Retinal pigment epithelial cell (primary cell): ENCODE measurements at places on chromosomes 3 and 15.

GRCh38 chr3:62546266-62546665 lies 172.9 kb upstream of the FEZF2 start:
- no peak for DNase-seq

- no peak for DNase-seq
These were observed 143.7 kb upstream of the ZNF385D start for GRCh38 chr3:21894459-21895340.

- DNase-seq, result no peak
These were observed 1.6 kb upstream of the SIN3A start for GRCh38 chr15:75452865-75453702.

DNA sequence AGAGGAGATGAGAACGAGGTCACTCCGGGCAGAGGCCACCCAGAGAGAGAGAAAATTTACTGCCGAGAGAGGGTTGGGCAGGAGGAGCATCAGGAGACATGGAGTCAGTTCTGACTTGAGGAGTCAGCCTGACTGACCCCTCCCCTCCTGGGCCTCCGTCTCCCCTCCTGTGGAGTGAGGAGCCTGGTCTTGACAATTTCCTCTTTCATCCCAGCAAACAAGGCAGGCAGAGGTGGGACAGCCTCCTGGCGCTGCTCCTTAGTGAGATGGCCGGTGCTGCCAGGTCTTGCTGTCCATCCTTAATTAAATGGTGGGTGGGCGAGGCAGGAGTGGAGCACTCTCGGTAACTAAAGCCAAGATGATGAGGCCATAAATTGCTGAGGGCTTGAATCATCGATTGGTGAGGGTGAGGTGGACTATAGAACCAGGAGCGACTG lies 60.6 kb downstream of the CYP11A1 start:
- DNase-seq, result no peak

- no peak for DNase-seq
These were observed 11.8 kb upstream of the CYFIP1 start for GRCh38 chr15:22992024-22992326.

DNA sequence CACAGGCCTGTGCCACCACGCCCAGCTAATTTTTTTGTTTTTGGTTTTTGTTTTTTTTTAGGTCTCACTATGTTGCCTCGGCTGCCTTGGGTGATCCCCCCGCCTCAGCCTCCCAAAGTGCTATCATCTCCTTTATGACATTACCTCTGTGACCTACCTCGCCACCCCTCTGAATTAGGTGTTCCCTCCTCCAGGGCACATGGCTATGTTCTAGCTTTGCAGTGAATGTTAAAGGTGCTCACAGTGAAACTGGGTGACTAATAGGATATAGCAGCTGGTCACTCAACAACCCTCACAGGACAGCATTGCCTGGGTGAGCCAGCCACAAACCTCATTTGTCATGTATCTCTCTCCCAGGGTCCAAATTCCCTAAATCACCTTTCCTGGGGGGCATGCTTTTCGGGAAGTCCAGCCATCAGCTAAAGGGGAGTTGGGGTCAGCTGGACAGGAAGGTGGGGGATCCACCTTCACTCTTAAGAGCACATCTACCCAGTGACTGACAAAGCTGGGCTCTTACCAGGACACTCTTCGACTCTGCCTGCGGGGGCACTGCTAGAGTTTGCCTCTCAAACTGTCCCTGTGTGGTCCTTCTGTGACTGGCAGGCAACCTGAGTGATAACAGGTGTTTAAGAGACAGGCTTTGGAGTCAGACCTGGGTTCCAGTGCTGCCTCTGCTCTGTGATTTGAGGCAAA lies 1.6 kb upstream of the TTLL3 start:
- DNase-seq, result no peak

GRCh38 chr15:41438206-41438605 lies 21.3 kb downstream of the RTF1 start:
- no peak for DNase-seq

- no peak for DNase-seq
These were observed 105.9 kb upstream of the NEDD4 start for GRCh38 chr15:56099311-56099710.

DNA sequence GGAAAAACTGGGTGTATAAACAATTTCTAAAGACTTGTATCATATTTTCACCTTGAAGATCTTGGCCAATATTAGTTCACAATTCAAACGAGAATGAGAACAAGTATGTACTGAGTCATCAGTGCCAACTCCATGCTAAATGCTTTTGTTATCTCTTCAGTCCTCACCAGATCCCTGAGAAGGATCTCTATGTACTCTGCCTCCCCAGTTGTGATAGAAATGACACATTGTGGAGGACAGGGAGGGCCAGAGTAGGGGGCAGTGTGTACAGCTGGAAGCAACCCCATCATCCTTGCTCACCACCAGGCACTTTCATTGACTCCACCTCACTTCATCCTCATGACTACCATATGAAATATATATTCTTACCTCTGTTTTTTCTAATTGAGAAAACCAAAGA lies 353.7 kb upstream of the SOX2 start:
- no peak for DNase-seq

- DNase-seq, result no peak
These were observed 80.4 kb downstream of the IQSEC1 start for GRCh38 chr3:12992629-12993516.

DNA sequence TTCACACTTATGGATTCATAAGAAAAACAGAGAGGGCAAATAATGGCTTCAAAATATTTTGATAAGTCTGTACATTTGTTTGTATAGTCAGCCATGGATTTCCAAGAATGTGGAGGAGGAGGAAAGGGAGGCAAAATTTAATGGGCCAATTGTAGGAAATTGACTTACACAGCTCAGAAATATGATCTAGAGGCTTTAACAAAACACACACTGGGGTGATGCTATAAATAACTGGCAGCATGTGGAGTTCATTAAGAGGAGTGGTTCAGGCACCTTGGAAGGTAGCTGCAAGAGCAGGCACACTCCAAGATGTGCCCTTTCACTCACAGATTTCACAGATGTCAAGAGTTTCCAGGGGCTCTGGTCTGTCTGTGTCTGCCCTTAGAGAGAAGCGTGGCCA lies 193.4 kb upstream of the RASGRP1 start:
- DNase-seq, result no peak

- no peak for DNase-seq
These were observed 22.8 kb downstream of the ESYT3 start for GRCh38 chr3:138456961-138457862.

GRCh38 chr3:190746531-190746930 lies 116.0 kb downstream of the GMNC start:
- DNase-seq, result no peak

GRCh38 chr3:34360713-34361112 lies 562.3 kb downstream of the PDCD6IP start:
- DNase-seq, result no peak

GRCh38 chr15:76663529-76663928 lies 241.6 kb downstream of the SCAPER start:
- DNase-seq, result no peak

DNA sequence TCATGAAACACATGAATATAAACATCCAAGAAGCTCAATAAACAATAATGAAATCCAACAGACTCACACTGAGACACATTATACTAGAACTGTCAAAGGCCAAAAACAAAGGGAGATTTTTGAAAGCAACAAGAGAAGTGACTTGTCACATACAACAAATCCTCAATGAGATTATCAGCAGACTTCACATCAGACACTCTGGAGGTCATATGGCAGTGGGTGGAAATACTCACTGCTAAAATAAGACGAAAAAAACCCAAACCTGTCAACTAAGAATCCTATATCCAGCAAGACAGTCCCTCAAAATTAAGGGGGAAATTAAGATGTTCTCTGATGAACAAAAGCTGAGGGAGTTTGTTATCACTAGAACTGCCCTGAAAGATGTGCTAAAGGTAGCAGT lies 125.4 kb upstream of the MELTF start:
- no peak for DNase-seq

DNA sequence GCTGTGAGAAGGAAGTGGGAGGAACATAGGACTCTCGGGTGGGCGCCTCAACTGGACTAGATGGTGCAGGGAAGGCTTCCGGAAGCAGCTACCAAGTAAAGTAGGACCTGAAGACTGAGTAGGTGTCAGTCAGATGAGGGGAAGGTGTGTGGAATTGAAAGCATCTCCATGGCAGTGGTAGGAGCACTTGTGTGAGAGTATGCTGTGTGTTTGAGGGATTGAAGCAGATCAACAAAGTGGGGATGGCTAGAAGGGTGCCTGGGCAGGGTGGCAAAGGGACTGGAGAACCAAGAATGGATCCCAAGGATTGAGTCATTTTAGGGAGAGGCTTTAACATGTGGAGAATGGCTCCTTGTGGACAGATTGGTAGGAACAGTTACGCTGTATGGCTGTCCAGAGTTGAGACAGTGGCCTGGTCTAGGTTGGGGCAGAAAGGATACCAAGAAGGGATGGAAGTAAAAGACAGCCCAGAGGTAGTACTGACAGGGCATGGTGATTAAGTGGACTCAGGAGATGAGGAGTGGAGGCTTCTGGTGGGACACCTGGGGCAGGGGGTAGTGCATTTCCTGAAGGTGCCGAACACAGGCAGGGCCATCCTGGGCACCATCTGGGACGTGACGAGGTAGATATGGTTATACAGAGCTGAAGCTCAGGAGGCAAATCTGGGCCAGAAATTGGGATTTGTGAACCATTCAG lies 1.5 kb downstream of the UQCC5 start:
- DNase-seq, result no peak

DNA sequence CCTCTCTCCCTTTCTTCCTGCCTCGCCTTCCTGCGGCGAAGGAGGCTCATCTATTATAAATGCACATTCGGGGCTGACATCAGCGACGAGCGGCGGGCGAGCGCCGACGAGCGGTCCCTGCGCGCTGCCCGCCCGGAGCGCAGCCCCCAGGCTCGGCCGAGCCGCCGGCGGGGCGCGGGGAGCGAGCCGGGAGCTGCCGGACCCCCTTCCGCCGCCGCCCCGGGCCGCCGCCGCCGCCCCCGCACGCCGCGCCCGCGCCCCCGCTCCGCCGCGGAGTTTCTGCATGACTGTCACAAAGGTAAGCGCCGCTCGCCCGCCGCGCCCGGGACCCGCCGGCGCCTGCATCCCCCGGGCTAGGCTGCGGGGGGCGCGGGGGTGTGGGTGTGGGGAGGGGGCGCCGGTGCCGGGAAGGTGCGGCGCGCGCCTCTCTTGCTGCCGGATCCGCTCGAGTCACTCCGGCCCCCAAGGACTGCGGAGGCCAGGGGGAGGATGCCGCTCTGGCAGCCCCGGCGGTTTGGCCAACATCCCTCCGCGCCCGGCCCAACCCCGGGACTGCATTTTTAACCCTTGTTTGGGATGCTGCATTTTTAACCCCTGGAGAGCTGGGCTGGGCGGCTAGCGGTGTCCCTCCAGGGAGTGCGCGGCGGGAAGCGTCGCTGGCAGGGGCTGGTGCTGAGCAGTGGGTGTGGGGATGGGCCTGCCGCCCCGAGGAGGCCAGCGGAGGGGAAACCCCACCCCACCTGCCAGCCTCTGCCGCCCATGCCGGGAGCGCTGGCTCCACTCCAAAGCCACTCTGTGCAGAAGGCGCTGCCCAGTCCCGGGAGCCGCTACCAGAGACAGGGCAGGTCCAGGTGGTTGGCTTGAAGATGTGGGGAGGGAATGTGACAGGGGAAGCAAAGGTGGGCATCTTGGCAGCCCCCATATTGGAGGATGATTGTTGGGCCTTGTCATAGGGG lies at the start of gene CORO2B:
Gene CORO2B (plus strand): TSS at position 14 of the 956 bp plus-strand sequence. CDS start 270 bp downstream, at position 284.
- no peak for DNase-seq

DNA sequence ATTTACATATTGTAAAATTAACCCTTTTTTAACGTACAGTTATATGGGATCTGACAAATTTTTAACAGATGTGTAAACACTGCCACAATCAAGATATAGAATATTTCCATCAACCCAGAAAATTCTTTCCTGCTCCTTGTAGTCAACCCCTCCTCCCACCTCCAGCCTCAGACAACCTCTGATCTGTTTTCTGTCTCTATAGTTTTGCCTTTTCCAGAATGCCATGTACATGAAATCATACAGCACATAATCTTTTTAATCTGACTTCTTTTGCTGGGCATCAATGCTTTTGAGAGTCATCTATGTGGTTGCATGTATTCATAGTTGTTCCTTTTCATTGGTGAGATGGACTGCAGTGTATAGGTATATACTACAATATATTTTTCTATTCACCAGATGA lies 153.0 kb downstream of the SMAD6 start:
- DNase-seq, result no peak

DNA sequence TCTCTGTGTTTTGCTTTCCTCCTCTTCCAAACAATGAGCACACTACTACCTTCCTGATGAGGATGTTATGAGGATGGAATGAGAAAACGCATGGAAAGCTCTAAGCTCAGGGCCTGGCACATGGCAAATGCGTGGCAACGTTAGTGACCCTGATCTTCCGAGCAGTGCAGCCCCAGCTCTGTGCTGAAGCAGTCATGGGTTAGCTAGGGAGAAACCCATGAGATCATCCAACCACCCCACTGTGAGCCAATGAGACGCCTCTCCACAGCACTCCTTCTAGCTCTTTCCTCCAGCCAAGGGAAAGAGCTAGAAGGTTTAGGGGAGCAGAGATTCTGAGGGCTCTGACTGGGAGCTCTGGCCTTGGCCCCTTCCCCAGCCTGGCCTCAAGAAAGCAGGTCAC lies 4.5 kb downstream of the CPN2 start:
- DNase-seq, result no peak

DNA sequence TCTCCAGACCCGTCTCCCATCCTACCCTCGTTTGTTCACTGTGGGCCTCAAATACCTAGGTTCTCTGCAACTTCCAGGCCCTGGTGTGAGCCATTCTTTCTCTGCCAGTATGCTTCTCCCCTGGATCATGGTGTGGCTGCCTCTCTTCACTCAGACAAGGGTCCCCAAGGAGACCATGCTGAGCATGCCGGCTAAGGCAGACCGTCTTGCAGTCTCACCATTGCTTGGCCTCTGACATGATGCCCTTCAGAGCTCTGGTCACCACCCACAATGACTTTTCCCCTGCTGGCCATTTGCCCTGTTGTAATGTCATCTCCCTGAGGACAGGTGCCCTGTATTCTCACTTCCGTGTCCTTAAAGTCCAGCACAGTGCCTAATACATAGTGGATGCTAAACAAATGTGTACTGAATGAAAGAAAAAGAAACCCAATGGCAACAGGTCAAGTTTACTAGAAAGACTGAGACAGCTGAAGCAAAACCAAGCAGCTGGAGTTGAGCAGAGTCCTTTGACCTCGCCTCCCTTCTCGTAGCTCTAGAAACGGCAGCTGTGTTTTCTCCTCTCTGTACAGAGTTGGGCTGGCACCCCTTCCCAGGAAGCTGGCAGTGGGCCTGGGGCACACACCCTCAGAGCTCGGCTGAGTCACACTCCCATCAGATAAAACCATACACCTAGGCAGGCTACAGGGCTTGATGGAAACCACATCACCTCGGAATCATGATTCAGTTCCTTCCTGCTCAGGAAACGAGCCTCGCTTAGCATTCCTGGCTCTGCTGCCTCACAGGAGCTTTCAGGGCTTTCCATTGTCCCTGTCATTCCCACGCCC lies 8.6 kb downstream of the TLR9 start:
- DNase-seq, result no peak

GRCh38 chr3:66115858-66116654 lies 77.3 kb upstream of the MAGI1 start:
- DNase-seq, result peak; percentile 91

DNA sequence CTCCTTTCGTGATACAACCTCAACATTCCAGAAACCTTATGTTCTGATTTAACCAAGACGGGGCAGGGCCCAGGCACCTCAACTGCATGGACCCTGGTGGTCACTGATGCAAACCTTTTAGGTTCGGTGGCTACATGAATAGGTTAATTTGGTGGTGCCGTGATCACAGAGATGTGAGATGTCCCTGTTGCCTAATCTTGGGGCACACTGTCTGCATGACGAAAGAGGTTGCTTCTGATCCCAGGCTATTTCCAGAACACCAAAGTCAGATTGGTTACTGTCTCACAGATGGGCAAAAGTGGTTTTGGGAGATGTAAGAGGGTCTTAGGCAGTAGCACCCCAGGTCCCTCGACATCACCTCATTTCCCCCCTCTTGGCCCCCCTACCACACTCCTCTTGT lies 4.0 kb upstream of the CCR1 start:
- DNase-seq, result no peak
